ENCODE measurements at places on chromosomes 16 and 17.

DNA sequence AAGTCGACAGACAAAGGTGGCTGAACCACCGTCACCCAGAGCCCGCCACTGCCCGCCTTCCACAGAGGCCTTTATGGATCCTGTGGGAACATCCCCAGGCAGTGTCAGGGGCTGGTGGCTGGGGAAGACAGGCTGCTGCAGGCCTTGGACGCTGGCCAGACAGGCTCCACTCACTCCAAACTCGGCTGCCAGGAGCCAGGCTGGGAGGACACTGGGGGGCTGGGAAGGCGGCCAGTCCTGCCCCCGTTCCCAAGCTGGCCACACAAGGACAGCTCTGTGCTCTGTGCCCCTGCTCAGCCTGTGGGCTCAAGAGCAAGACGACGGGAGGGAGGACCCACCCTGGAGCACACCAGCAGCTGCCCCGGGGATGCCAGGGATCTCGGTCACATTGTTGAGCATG lies 7.6 kb upstream of the LCAT start:
- DNase-seq = no peak

DNA sequence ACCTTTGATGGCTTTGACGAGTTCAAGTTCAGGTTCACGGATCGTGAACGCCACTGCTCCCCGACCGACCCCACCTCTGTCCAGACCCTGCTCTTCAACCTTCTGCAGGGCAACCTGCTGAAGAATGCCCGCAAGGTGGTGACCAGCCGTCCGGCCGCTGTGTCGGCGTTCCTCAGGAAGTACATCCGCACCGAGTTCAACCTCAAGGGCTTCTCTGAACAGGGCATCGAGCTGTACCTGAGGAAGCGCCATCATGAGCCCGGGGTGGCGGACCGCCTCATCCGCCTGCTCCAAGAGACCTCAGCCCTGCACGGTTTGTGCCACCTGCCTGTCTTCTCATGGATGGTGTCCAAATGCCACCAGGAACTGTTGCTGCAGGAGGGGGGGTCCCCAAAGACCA lies 17.6 kb downstream of the NOD2 start:
- DNase-seq = no peak

GRCh38 chr17:79622122-79622601 lies 11.3 kb upstream of the RBFOX3 start:
- no peak for DNase-seq

DNA sequence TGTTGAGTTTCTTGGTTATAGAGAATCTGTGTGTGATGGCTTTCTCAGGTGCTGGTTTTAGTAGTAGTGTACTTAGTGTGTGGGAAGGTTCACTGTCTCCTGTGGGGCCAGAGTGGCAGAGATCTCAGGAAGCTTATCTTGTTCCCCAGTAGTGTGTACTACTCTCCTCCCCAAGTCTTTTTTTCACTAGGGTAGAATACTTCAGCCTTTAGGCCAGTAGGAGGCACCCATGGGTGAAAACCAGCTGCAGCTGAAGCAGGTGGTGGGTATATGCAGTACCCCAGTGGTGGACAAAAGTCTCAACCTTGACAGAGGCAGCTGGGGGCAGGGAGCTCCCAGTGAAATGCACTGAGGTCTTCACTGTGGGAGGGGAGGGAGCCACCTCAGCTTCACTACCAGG lies 109.9 kb downstream of the PHKB start:
- no peak for DNase-seq

GRCh38 chr17:82772026-82772425 lies 20.2 kb downstream of the TBCD start:
- no peak for DNase-seq

- no peak for DNase-seq
Observed at GRCh38 chr17:57132663-57133062, 47.6 kb downstream of the AKAP1 start.

GRCh38 chr16:84947996-84948850 lies 63.1 kb downstream of the ZDHHC7 start:
- DNase-seq = no peak

- DNase-seq = no peak
Observed at GRCh38 chr17:39662551-39663339, 2.4 kb upstream of the TCAP start.

DNA sequence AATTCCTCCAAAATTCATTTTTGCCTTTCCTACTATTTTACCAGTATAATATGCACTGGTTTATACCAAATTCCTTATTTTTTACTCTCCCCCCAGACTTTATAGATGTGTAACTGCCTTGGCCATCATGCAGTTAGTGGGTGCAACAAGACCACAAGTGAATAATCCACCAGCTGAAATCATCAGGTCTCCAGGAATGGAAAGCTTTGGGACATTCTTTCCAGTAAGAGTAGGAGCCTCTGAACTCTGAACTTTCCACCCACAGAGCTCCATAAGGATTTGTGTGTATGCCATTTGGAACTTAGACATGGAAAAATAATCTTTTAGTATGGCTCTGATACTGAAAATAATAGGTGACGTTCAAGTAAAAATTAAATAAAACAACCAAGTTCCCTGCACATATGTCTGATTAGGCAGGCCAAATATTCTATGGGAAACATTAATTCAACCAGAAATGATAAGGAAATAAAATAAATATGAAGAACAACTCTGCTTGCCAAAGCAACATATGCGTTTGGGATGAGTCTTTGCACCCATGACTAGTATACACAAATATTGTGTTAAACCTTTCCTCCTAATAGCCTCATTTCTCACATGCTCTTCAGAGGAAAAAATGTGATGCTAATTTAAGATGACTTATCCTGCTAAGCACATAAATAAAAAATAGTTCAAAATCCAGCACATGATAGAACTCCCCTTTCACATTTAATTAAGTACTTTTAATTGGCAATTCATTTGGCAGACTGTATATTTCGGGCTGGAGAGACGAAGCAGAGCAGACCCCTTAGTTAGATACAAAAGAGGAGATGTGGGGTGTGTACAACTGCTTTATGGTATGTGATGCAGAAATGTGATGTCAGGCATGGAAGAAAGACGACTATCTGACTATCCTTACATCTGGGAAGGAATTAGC lies 11.6 kb upstream of the LYRM9 start:
- no peak for DNase-seq

DNA sequence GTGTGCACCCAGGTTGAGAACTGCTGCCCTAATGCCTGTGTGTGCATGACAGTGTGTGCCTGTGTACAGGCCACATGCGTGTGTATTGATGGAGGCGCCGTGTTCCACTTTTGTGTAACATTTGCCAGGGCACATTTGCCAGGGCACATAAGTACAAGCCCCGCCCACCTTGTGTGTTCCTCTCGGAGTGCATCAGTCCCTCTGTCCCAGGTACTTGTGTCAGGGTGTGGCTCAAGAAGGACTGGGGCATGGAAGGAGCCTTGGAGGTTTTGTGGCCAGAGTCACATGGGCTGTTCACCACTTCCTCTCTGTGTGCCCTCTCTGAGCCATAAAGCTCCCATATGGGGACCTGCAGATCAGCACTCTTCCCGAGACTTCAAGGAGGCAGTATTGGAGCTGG lies 73.9 kb downstream of the MRM1 start:
- no peak for DNase-seq

GRCh38 chr17:19260958-19261357 lies 23.8 kb downstream of the EPN2 start:
- DNase-seq = no peak

DNA sequence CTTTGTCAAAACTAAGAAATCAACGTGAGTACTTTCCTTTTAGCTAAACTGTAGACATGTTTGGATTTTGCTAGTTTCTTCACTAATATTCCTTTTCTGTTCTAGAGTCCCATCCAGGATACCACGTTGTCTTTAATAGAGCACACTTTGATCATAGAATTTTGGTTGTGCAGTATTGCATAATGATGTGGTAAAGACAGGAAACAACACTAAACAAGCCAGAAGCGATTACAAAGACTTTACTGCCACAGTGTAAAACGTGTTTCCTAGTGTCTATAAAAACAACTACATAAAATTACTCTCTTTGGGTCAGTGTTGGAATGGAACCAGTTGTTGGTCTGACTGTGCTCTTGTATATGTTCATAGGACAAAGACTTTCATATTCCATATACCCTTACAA lies 19.3 kb downstream of the SHISA9 start:
- DNase-seq = no peak

DNA sequence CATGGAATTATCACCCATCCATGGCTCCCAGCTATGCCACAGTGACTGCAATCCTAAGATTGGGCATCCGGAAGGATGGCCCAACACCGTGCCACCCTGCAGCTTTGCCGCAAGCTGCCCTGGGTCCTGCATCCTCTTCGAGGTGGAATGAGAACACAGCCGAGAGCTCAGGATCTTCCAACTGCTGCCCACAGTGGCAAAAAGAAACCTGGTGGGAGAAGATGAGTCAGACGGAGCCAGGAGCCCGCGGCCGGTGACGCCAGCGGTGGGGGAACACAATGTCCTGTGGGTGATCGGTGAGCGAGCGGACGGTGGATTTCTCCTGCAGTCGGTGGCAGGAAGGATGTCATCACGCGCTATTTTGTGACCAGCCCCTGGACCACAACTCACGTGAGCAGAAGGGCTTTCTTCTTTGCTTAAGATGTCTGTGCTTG lies 20.1 kb downstream of the CD7 start:
- no peak for DNase-seq

- DNase-seq = no peak
Observed at GRCh38 chr17:7003745-7004144, 7.9 kb downstream of the ALOX12 start.

DNA sequence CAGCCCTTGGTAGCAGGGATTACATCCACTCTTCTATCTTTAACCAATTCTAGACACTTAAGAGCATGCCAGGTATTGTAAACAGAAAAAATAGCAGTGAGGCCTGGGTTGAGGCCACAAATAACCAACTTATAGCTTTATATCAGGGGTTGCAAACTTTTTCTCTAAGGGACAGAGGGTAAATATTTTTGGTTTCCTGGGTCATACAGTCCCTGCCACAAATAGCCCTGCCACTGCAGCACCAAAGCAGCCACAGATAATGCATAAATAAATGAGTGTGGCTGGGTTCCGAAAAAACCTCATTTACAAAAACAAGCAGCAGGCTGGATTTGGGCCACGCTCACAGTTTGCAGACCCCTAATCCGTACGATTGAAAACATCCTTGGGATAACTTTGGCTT lies 46.7 kb downstream of the STAT3 start:
- no peak for DNase-seq

DNA sequence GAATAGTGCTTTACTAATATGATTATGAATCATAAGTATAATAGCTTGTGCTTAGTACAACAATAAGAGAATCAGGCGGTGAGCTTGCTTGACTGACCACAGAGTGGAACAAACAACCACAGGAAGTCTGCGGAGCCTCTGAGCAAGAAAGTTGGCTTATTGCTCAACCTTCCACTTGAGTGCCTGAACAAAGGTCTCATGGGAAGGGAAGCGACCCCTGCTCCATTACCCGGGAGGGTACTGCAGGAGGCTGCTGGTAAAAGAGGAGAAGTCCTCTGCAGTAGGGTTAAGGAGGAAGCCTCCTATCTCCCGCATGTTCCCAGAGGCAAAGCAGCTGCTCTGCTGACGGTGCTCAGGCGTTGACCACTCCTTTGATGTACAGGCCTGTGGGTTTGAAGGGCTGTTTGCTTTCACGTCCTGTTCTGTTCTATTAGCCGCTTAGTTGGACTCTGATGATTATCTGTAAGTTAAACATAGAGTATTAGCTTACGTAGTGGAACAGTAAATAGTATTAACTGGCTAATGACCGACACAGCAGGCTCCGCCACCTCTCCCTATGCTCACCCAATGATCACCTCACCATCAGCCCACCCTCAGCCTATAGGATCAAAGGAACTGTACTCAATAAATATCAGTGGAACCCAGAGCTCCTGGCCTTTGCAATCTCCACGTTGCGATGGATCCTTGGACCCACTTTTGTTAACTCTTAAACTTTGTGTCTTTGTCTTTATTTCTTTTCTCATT lies 17.5 kb downstream of the ALOX15B start:
- DNase-seq = no peak

GRCh38 chr17:47335101-47335936 lies 11.6 kb downstream of the EFCAB13 start:
- no peak for DNase-seq

GRCh38 chr16:50967827-50968612 lies 183.1 kb downstream of the SALL1 start:
- DNase-seq = peak; percentile 17

DNA sequence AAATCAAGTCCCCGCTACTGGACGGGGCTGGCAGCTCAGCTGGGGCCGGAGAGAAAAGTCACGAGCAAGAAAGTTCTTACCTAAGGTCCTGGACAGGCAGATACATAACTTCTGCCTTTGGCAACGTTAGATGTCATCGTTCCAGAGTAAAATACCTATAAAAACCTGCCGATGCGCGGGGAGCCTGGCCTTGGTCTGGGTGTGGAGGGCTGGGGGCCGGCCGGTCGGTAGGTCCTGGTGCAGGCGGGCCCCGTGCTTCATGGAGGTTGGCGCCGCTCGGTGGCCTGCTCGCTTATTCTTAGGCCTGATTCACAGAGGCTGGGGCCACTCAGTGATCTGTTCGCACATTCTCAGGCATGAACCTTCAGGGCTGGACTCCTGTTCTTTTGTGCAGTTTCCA lies 33.7 kb upstream of the ZNF750 start:
- no peak for DNase-seq

DNA sequence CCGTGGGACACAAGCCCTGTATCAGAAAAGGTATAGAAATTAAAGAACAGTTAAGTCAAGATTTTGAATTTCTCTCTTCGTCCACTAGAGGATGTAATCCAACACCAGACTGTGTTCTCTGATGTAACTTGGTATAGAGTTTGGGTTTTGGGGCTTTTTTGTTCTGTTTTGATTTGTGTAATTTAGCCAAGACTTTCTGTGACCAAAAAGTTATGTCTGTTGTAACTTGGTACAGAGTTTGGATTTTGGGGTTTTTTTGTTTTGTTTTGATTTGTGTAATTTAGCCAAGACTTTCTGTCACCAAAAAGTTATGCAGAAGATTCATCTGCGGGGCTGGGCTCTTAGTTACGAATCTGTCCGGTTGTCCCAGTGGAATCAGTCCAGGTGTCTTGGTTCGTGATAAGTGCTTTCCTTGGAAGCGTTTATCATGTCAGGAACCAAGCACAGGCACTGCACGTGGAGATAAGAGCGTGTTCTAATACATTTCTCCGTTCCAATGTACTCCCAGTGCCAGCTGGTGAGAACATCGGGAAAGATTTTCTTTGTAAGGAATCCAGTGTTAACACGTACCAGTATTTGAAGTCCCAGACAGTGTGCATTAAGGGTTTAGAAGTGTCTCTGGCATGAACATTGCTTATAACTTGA lies 44.1 kb upstream of the SEC14L1 start:
- DNase-seq = no peak

- no peak for DNase-seq
Observed at GRCh38 chr17:6166492-6167179, 96.5 kb downstream of the WSCD1 start.
